Right lung (tissue), 10 donors: ENCODE measurements at places on chromosomes 7 and 10.

DNA sequence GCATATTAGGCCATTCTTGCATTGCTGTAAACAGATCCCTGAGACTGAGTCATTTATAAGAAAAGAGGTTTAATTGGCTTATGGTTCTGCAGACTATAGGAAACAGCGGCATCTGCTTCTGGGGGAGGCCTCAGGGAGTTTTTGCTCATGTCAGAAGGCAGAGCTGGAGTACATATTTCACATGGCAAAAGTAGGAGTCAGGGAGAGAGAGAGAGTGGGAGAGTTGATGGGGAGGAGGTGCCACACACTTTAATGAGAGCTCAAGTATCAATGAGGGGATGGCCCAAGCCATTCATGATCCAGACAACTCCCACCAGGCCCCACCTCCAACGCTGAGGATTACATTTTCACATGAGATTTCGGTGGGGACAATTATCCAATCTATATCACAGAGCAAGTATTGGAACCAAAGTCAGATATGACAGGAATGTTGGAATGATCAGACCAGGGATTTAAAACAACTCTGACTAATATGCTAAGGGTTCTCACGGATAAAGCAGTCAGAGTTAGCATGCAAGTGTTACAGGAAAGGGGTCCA, 795.3 kb upstream of the CELF2 start:
- no peak for DNase-seq

DNA sequence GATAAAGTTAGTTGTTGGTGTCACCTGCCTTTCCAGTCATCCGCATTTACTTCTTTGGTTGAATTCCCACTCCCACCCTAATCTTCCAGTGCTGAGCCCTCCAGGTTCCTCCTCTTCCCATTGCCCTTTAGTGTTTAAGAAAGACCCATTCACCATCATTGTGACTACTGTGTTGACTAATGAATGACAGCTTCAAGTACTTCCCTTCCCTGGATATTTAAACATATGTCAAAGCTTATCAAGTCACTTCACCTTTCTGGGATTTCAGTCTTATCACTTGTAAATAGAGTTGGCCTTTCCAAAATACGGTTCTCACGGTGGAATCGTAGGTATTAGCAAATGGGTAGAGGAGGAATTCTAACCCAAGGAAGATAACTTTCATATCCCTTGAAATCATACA, 201.6 kb upstream of the SVIL start:
- no peak for DNase-seq

DNA sequence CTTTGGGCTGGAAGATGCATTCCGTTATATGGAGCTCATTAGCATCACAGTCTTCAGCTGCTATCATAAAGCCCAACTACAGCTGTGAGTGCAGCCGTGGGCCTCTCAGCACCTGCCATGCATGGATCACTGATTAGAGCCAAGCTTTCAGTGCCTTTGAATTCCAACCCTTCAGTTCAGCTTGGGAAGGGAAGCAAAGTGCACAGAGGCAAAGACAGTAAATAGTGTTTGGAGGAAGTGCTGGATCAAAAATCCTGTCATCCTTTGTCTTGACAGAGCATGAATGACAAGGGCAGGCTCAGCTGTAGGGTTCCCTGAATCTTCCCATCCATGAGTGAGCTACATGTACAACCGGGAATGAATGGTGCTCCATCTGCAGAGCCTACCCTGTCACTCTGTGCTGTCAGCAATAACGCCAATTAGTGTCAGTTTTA, 153.7 kb downstream of the DNAJB9 start:
- DNase-seq: no peak

DNA sequence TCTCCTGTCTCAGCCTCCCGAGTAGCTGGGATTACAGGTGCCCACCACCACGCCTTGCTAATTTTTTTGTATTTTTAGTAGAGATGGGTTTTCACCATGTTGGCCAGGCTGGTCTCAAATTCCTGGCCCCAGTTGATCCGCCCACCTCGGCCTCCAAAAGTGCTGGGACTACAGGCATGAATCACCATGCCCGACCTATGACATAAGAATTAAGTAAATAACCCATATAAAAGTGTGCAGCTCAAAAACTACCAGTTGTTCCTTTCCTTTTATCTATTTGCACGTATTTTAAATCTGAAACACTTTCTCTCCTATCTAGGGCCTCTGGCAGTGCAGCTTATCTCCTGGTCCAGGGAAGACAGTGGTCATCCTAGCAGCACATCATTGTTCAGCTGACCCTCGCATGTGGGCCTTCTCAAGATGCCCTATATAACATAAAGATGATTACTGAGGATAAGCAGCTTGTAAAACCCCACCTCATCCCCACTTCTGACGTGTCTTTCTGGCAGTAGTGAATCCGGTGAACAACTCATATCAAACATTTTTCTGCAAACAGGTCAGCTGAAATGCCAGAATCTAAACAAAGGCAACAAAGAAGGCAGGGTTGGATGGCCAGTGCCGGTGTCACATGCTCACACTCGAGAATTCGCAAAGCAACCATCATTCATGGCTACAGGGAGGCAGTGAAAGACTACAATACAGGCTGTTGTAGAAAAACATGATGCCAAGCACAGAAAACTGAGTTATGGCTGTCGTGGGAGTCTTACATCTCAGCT, 36.0 kb upstream of the KCNIP2 start:
- DNase-seq: no peak
